ENCODE measurements at places on chromosomes 2 and 18. TPM values are rescaled to one million over a fixed set of nuclear protein-coding genes. Genes with fewer than 3 reads are reported as not detected.

The TUBA3E gene
- not detected for total RNA-seq

The ANKRD30B gene
- not detected for total RNA-seq

The APCDD1 gene
- not detected for total RNA-seq

The ADCYAP1 gene
- total RNA-seq = not detected

The KCNF1 gene
- not detected for total RNA-seq

The CHAC2 gene
- 28.0 TPM for total RNA-seq

The CD8A gene
- 356 TPM for total RNA-seq

The FAM124B gene
- total RNA-seq = 0.52 TPM

The RAX gene
- total RNA-seq = not detected

DNA sequence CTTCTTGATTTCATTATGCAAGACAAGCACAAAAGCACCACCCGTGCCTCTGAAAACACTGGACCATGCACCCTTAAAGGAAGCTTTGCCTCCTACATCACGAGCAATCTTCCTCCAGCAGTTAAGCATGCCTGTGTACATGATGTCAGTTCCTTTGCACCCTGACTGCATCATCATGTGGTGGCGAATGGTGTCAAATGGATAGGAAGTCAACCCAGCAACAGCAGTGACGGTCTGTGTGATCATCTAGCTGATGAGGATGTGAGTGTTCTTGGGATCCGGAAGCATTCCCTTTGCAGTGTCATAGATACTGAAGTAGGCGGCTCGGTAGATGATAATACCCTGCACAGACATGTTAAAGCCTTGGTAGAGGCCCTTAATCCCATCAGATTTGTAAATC is 240.7 kb upstream of the FAM98A start:
- DNase-seq = no peak

- DNase-seq = peak; percentile 72
These were observed 55.9 kb upstream of the GORASP2 start for GRCh38 chr2:170873035-170873692.

DNA sequence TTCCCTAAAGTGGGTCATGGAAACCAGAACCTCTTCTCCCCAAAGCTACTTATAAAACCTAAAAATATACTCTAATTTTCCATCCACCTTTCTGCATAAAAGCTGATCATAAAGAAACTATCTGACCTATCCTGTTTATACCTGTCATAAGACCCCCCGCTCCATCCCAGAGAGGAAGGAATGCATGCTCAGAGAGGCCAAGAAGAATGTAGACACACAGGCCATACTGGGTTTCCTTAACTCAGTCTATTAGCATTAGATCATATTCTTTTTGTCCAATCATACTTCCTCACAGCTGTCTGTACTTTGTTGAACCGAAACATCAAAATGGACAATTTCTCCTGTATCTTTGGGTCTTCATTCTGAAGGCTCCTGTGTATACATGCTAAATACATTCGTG is 52.3 kb downstream of the B3GNT2 start:
- no peak for DNase-seq

DNA sequence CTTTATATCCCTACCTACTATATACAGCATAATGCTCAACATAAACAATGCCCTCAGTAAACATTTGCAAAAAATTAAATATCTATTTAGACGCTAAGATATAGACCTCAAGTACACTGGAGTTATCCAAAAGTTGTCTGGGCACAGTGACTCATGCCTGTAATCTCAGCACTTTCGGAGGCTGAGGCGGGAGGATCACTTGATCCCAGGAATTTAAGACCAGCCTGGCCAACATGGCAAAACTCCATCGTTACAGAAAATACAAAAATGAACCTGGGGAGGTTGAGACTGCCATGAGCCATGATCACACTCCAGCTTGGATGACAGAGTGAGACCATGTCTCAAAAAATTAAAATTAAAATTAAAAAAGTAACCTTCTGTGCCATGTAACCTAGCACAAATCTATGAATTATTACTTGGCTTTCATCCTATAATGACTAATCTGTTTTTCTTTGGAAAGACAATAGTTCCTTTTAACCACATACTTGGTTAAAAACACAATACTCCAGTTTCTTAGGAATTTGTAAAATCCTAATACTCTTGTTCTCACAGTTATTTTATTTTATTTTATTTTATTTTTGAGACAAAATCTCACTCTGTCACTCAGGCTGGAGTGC is 6.7 kb upstream of the TNFAIP6 start:
- no peak for DNase-seq

DNA sequence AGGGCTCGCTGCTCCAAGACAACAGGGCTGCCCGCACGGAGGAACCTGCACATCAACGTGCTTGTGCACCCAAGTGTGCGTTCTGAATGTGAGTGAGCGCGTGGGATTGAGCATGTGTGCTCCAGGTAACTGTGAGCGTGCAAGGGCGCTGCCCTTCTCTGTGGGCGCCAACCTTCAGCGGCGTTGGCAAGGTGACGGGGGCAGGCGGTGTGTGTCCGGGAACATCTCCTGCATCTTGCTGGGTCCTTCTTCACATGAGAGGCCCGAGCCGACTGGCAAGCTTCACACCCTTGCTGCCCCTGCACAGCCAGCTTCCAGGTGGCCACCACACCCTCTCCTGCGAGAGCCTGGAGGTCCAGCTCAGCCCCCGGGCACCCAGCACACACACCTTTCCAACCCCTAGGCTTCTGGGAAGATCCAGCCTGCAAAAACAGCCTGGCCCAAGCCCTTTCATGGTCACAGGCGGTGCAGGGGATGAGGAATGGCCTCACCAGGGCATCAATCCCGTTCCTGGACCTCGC is 220.9 kb downstream of the HDAC4 start:
- DNase-seq = no peak

DNA sequence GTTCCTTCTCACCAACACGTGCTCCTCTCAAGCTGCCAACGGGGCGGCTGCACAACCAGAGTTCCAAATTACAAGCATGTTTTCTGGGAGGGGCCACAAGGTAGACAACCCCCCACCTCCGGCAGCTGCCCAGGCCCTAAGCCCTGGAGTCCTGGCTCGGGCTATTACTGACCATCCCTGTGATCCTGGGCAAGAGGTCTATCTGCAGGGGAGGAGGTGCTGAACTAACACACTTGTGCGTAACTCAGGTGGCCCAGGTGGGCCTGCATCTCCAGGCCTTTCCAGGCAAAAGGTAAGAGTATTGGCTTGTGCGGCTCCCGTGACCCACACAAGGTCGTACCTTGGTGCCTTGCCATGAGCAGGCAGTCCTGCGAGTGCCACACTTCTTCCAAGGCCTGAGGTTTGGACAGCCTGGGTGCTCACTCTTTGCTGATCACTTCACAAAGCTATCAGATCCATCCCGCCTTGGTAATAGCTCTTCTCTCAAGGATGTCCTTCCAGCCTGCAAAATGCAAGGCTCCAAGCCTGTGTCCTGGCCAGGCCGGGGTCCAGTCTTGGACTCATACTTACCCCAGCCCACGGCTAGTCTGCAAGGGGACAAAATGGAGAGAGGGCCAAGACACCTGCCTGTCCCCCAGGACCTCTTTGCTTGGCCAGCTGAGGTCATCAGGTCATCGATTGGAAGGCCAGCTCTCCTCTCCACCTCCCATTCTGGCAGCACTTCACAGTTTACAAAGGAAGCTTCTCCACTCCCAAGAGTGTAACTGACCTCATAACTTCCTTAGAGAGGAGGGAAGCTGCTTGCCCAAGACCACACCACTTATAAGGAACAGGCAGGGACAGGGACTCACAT is 33.9 kb downstream of the ADRA2B start:
- DNase-seq = no peak

- no peak for DNase-seq
These were observed 716 bp upstream of the SLC39A10 start for GRCh38 chr2:195656161-195656858.

- peak; percentile 53 for DNase-seq
These were observed 10.4 kb upstream of the MAP3K2 start for GRCh38 chr2:127398239-127398590.

DNA sequence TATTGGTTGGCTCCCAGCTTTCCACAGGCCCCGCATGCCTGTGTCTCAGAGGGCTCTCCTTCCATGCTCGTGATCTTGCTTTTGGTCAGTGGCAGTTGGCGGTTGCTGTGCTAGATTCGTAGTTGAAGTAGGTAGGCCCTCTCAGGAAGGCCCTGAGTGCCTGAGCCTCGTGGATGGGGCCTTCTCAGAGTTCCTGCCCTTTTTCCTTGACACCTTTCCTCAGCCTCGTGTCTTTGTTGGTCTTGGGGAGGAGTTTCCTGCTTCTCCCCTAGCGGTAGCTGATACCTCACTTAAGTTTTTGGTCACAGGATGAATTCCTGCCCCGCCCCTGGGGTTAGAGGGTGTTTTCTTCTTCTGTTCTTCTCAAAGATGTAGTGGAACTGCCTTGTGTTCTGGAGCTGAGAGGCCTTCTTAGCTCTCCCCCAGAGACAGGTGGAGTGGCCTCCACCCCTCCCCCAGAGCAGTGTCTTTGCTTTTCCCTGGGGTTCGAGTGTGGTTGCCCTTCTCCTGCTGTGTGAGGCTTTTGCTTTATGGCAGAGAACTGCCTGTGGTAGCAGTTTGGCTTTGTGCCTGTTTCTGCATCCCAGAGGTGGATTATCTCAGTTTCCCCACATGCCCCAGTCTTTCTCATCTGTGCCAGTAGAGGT is 94.8 kb downstream of the ZNF407 start:
- DNase-seq = no peak

DNA sequence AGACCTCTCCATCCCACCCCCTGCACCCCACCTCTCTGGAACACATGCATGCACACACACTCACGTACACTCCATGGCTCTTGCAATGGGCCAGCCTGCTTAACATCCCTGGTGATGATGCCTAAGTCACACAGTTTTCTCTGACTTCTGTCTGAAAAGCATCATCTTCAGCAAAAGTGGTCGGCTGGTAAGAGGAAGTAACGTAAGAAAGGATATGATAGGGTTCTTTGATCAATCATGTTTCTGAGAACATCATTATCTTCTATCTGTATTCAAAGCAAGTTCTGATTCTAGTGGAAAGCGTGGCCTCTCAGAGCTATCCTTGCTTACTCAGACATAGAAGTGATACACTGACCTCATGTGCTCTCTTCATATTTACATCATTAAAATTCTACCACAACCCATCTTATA is 11.4 kb upstream of the NDUFV2 start:
- no peak for DNase-seq

DNA sequence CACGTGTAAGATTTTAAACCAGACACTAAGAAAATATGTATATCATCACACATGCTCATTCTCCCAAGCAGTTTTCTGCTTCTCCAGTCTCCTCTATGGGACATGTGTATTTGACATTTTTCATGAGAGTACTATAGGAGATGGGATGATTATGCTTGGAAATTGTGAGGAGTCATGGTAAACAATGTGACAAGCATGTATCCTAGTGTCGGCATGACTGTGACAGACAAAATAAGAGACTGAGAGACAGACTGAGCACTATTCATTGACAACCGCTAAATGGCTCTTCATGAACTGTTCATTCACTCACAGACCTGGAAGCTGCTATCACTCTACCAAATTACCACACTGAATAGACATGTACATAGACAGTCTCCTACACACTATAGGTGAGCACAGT is 127.1 kb downstream of the VWC2L start:
- DNase-seq = no peak

GRCh38 chr2:94622113-94622618 is 249.1 kb upstream of the TEKT4 start:
- DNase-seq = no peak

DNA sequence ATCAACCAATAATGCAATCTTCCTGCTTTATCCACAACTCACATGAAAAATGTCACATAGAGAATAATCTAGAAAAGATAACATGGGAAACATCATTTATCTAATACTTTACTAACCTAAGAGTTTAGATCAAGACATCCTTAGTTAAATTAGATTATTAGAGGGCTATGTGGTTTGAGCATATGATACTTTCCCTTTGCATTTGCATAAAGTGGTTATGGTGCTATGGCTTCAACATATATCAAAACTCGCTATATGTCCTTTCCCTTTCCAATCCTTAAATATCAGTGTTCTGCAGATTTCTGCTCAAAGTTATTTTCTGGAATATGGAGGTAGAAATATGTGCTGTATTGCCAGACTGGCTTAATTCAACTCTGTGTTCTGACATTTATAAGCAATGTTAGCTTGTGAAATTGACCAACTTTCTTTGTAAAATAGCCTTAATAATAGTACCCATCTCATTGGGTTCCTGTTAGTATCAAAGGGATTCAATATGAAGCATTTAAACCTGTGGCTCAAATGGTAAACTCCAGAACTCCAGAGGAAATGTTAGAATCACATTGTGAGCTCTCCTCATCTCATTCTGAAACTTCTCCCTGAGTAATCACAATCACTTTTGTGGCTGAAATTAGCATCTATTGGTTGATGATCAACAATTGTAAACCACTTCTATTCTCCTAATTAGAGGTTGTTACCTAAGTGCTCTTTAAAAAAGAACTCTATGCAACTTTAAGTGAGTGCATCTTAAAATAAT is 1089.9 kb upstream of the SLC39A10 start:
- DNase-seq = no peak

DNA sequence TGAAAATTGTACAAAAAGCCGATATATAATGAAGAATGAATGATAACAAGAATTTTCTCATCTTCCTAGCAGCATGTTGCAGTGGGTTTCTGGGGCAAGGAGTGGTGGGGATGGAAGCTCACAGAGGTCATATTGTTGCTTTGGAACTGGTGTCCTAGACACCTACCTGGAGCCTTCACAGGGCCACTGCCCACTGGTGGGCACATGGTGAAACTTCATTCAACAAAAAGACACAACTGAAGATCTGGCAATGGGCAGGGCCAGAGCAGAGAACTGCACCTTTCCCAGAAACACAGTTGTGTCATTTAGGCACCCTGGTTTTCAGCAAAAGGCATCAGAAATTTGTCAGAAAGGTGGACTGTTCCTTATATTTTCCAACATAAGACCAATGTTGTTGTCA is 115.3 kb downstream of the FHOD3 start:
- DNase-seq = no peak

- DNase-seq = peak; percentile 36
These were observed 152.9 kb upstream of the EPAS1 start for GRCh38 chr2:46144133-46144800.

DNA sequence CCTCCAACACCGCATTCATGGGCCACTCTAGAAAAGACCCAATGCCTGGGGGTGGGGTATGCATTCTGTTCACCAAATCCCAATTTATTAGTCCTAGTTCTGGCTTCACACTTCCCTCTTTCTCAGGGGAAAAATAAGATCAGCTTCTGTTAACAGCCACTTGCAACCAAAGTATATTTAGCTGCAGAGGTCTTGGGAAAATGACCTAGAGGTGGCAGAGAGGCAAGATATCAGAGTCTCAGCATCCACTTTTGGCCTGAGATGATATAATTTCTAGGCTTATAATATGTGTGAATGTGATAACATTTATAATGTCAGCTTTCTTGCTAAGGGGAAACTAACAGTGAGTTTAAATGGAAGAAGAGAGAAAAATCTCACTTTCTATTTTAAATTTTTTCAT is 89.1 kb downstream of the ZNF385B start:
- DNase-seq = no peak

DNA sequence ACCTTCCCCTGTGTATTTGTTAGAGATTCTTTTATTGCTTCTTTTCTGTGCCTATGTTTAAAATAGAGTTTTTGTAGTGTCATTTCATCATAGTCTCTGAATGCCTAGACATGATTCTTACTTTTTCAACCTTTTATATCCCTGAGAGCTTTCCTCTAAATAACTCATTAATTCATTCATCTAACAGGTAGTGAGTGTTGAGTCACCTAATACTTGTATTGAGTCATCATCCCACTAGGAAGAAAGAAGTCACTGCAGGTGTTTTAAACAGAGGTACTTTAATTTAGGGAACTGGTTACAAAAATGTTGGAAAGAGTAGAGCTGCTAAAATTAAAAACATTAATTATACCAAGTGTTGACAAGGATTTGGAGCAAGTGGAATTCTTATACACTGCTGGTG is 18.5 kb upstream of the NMS start:
- no peak for DNase-seq

- no peak for DNase-seq
These were observed 27.4 kb downstream of the MAL start for GRCh38 chr2:95052804-95053479.
